ENCODE measurements at places on chromosomes 5 and 9.

GRCh38 chr9:33222031-33222430 lies 17.9 kb upstream of the SPINK4 start:
- no peak for DNase-seq

- no peak for DNase-seq
Measured at GRCh38 chr5:33657804-33658440, 217.2 kb downstream of the TARS1 start.

DNA sequence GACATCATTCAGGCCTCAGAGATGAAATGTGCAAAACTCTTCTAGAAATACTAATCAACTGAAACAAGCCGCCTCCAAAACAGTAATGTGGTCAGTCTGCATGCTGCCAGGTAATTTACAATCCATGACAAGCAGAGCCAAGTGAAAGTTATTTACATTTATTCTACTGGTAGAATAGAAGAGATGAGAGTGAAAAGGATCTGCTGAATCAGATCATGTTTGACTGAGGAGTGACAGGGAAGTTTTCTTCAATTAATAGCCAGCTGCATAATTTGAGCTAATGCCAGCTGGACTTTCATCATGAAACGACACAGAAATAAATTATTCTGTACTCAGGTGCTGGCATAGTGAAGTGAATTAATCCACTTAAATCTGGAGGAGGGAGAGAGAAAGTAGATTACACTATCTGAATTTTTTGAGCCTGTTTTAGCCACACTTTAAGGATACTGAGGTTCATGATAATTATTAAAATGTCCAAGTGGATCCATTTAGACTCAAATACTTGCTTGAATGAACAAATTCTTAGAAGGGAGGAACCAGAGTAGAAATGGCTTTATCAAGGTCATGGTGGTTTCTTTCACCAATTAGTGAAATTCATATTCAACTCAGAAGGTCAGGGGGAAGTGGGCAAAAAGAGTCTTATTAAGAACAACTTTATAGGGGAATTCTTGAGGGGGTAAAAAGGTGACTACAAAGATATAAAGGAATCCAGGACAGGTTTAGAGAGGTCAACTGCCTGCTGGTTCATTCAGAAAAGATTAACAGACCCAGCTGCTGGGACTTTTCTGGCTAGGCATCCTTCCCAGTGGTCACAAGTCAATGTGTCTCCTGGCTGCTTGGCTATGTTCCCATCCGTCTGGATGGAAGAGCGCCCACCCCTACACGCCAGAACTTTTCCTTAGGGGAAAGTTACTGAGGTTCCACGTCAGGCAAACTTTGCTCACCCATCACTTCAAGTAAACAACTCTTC lies 350.4 kb downstream of the PDE4D start:
- DNase-seq = no peak

GRCh38 chr9:87381050-87381711 lies 116.5 kb upstream of the DAPK1 start:
- no peak for DNase-seq

- DNase-seq = no peak
Measured at GRCh38 chr5:29079771-29080170, 2041.4 kb upstream of the CDH9 start.

DNA sequence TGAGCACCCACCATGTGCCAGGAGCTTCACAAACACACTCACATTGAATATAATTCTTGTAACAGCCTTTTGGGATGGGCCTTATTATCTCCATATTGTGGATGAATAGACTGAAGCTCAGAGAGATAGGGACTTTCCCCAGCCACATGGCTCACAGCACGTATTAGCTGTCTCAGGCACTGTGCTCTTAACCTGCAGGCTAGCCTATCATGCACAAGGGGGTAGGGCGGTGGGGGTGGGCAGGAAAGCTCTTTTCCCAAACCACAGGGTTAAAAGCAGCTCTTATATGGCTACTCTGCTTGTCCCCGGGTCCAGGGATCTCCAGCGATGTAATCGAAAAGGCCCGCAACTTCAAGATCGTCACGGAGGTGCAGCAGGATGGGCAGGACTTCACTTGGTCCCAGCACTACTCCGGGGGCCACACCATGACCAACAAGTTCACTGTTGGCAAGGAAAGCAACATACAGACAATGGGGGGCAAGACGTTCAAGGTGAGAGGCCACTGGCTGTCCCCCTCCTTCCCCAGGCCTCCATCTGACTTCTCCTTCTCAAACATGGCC lies 2.6 kb downstream of the FABP6 start:
- no peak for DNase-seq

GRCh38 chr5:138651058-138651766 lies 76.0 kb upstream of the HSPA9 start:
- no peak for DNase-seq

DNA sequence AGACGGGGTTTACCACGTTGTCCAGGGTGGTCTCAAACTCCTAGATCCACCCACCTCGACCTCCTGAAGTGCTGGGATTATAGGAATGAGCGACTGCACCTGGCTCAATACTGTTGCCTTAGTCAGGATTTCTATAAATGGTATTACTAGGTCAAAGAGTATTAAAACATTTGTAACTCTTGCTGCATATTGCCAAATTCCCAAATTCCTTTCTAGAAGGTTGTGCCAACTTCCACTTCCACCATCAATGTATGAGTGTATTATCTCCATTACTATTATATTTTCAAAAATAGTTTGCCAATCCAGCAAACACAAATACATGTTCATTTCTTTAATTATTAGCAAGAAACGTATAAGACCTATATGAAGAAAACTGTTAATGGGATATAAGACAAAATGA lies 10.6 kb downstream of the PTGR1 start:
- DNase-seq = no peak

- peak; percentile 0 for DNase-seq
Measured at GRCh38 chr5:376799-377325, 55.3 kb downstream of the AHRR start.

Measured in activated T-helper 1 cell treated with anti-CD3 and anti-CD28 coated beads, Interleukin-12 subunit alpha, Interleukin-12 subunit beta, Interleukin-2, Interleukin-4 antibody, amounts not matched to agents 30 ng/mL and 10 ng/mL and 1 ng/mL, durations not matched to agents 14 hours and 24 hours and 36 hours (primary cell).